ENCODE measurements at places on chromosomes 2 and 18. TPM values are rescaled to one million over a fixed set of nuclear protein-coding genes. Genes with fewer than 3 reads are reported as not detected.

DNA sequence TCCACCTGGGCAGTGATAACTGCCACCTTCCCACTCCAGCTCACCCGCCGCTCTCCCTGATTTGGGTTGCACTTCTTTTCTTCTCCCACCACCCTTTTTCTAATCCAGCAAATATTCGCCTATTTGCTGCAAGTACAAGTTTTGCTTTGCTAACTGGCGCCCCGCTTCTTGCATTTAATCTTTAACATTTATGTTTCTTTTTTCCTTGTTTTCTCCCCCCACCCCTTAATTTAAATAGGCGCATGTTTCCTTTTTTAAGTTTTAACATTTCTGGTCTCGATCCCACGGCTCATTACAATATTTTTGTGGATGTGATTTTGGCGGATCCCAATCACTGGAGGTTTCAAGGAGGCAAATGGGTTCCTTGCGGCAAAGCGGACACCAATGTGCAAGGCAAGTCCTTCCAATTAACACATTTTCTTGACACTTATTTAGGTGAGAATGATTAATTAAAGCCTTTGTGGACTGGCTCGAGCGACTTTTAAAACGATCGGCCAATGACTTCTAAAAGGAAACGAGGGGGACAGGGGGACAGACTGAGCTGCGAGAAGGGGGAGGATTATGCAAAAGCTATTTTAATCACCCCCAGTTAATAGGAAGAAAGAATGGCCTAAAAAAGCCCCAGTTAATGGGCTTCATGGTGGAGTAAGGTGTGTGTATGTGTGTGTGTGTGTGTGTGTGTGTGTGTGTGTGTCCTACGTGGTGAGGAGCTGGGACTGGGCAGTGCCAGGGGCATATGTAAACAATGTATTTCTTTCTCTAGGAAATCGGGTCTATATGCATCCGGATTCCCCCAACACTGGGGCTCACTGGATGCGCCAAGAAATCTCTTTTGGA is 1.6 kb downstream of the TBR1 start:
- DNase-seq = no peak

- DNase-seq = no peak
These were observed 124.4 kb upstream of the SETBP1 start for GRCh38 chr18:44556296-44556695.

Gene ARHGAP25
- 1.7 TPM for total RNA-seq

DNA sequence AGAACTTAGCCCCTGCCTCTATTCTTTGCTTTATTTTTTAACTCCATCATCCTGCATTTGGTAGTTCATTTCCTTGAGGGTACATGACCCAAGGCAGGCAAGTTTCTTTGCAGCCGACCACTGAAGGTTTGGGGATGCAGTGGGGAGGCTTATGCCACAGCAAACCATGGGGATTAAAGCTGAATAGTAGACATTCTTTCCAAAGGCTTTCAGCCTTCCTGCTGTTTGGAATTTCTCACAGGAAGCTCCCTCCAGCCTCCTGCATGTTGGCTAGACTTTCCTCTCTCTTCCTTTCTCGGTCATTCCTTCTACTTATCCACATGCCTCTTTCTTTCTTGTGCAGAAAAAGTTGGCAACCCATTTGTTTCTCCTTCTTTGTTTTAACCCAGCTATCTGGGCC is 77.3 kb downstream of the SOCS6 start:
- DNase-seq = no peak

- DNase-seq = no peak
These were observed 233.7 kb downstream of the EN1 start for GRCh38 chr2:118613737-118614136.

Gene PLB1
- total RNA-seq = 0.46 TPM

DNA sequence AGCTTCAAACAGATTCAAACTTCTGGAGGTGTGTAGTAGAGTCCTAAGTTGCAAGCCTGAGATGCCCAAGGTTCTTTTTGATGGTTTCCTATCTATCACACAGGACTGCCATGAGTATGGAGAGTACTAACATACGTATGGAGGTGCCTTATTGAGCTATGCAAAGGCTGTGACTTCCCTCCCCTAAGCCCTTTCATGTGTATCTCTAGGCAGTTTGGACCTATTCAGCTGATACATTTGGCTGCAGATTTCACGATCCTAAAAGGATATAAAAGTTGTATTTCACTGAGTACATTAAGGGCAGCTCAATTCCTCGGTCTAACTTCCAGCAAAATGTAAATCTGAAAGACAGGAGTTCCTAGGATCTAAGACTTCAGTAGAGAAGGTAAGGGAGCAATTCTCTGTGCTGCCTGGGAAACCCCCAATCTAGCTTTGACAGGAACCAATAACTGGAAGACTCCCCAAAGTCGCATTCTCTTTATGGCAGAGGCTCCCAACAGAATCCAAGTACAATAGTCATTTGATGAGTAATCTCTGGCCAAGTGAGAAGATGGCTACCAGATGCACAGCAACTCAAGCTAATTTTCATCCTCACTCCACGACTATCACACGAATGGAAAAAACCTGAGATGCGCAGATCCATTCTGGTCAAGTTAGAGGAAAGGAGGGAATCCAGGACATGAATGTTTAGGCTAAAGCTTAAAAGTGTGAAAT is 83.8 kb downstream of the ATL2 start:
- DNase-seq = no peak

DNA sequence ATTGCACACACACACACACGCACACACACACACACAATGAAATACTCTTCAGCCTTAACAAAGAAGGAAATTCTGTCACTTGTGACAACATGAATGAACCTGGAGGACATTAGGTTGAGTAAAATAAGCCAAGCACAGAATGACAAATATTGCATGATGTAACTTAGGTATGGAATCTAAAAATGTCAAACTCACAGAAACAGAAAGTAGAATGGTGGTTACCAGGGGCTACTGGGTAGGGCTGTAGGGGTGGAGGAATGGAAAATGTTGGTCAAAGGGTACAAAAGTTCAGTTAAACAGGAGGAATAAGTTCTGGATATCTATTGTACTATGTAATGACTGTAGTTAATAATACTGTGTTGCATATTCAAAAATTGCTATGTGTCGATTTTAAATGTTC is 29.5 kb downstream of the SCN2A start:
- no peak for DNase-seq

Gene MBD5
- total RNA-seq = 13.0 TPM

GRCh38 chr18:6782861-6783260 is 53.3 kb downstream of the ARHGAP28 start:
- no peak for DNase-seq

GRCh38 chr18:45111502-45111848 is 430.8 kb downstream of the SETBP1 start:
- DNase-seq = no peak

Gene CAMKMT
- total RNA-seq = 7.6 TPM

Gene SP9
- total RNA-seq = not detected

Gene FAP
- total RNA-seq = 0.21 TPM

- no peak for DNase-seq
These were observed 64.4 kb downstream of the LONRF2 start for GRCh38 chr2:100257939-100258338.

Measured in pulmonary artery endothelial cell (primary cell).